ENCODE measurements at places on chromosomes 7 and 10. TPM values are rescaled to one million over a fixed set of nuclear protein-coding genes. Genes with fewer than 3 reads are reported as not detected.

The NAT16 gene
- polyA plus RNA-seq = 0.12 TPM

The FGFR2 gene
- polyA plus RNA-seq = 0.21 TPM

The HOXA9 gene
- 1.3 TPM for polyA plus RNA-seq

The CFAP70 gene
- polyA plus RNA-seq = 0.32 TPM

The CDH23 gene
- 2.1 TPM for polyA plus RNA-seq

The PLEKHA8 gene
- 6.6 TPM for polyA plus RNA-seq
